T-helper 17 cell (primary cell): ENCODE measurements at places on chromosomes 7 and 10. TPM values are rescaled to one million over a fixed set of nuclear protein-coding genes. Genes with fewer than 3 reads are reported as not detected.

Gene TBX20
- total RNA-seq, result not detected

Gene ZNF438
- total RNA-seq, result 3.1 TPM

Gene MSS51
- 2.2 TPM for total RNA-seq

Gene IL2RA
- 51.7 TPM for total RNA-seq

Gene ASZ1
- total RNA-seq, result not detected

Gene KIF5B
- 47.8 TPM for total RNA-seq

Gene EN2
- not detected for total RNA-seq

Gene EMX2
- total RNA-seq, result not detected

Gene TNS3
- 2.3 TPM for total RNA-seq

Gene ANKRD7
- 0.47 TPM for total RNA-seq

Gene CALML5
- total RNA-seq, result not detected

Gene ACSM6
- total RNA-seq, result not detected

Gene PNLIPRP3
- total RNA-seq, result not detected

Gene CYP3A7
- not detected for total RNA-seq

Gene RBP3
- not detected for total RNA-seq

Gene MKI67
- total RNA-seq, result 1.3 TPM

Gene OR2A42
- not detected for total RNA-seq

Gene GNGT1
- total RNA-seq, result not detected

Gene R3HCC1L
- total RNA-seq, result 23.3 TPM

Gene ZC3HAV1L
- 2.2 TPM for total RNA-seq

Gene PDE1C
- not detected for total RNA-seq

Gene TRPV5
- not detected for total RNA-seq

Gene HOXA1
- 0.60 TPM for total RNA-seq

Gene CCDC3
- total RNA-seq, result 0.99 TPM

Gene TMEM225B
- total RNA-seq, result 1.4 TPM

Gene MMP21
- total RNA-seq, result 0.42 TPM

Gene ANKRD61
- total RNA-seq, result not detected

Gene CXCL12
- 0.13 TPM for total RNA-seq

Gene LGI1
- total RNA-seq, result not detected

Gene AGR3
- not detected for total RNA-seq

Gene TAS2R41
- 0.99 TPM for total RNA-seq

Gene GIMAP6
- total RNA-seq, result 25.5 TPM

Gene LIPJ
- not detected for total RNA-seq

Gene ZNF853
- 0.85 TPM for total RNA-seq

Gene ADAMTS14
- total RNA-seq, result not detected

Gene DRGX
- not detected for total RNA-seq

Gene SLC13A1
- not detected for total RNA-seq

Gene PRF1
- 18.0 TPM for total RNA-seq

Gene SORBS1
- 2.5 TPM for total RNA-seq

Gene ADD3
- 351 TPM for total RNA-seq

Gene TCF7L2
- 3.1 TPM for total RNA-seq
